ENCODE measurements at places on chromosomes 3 and 15.

- peak; percentile 73 for DNase-seq
Observed at GRCh38 chr15:77282333-77282732, 137.6 kb downstream of the PEAK1 start.

DNA sequence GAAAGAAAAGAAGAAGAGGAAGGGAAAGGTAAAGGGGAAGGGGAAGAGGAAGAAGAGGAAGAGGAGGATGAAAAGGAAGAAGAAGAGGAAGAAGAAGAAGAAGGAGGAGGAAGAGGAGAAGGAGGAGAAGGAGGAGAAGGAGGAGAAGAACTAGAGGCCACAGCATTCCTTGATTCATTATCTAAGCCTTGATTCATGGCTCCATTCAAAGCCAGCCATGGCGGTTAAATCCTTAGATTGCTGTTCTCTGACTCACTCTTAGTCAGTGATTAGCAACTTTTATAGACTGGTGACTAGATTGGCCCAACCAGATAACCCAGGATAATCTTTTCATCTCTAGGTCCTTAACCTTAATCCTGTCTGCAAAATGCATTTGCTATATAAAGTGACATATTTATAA lies 47.6 kb downstream of the OSTN start:
- no peak for DNase-seq

DNA sequence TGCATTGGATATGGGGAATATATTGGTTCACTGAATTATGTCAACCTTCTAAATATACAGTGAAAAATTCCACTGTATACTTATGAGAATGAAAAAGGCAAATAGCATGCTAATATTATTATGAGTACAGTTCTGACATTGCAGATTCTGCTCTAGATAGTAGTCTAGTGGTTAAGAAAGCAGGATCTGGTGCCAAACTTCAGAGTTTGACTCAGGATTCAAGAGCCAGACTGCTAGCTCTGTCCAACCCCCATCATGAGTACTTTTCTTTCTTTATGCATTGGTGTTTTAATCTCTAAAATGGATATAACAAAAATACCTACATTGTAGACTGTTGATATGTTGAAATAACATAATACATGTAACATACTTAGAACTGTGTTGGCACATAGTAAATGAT lies 57.3 kb upstream of the PLSCR4 start:
- no peak for DNase-seq

DNA sequence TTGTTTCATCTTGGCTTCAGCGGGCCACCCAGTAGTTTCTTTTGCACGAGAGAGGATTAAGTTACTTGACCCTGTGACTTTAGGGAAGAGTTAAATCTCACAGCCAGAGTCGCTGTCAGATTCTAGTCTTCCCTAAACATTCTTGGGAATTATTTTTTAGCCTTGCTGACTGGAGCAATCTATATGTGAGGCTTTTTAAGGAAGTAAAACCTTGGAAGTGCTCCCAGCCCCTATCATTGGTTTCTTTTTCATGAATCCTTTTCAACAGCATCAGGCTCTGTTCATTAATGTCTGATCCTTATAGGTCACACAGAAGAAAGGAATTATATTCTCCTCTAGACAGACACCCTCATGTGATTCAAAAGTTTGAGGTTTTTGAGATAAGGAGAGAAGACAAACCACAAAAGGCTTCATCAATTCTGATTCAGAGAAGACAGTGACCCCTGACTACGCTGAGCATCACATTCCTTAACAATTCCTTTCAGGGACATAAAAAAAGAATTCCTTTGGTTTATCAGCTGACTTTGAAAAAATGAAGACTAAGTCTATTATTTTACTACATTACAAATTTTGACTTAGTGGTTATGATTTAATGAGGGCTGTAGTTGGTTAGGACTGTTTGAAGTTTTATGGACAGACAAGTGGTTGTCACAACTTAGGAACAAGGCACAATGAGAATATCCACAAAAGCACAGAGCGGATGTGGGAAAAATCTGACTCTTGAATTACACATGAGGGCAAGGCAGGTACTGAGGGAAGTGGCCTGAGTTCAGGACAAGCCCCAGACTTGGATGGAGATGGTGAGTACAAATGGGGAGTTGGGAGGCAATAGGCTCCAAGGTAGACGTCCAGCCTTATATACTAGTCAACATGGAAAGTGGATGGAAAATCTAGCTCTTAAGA lies 171.1 kb upstream of the STT3B start:
- DNase-seq = peak; percentile 50

GRCh38 chr3:38561746-38562466 lies 65.8 kb downstream of the EXOG start:
- DNase-seq = no peak

GRCh38 chr15:88714782-88715372 lies 76.1 kb downstream of the ISG20 start:
- DNase-seq = no peak

DNA sequence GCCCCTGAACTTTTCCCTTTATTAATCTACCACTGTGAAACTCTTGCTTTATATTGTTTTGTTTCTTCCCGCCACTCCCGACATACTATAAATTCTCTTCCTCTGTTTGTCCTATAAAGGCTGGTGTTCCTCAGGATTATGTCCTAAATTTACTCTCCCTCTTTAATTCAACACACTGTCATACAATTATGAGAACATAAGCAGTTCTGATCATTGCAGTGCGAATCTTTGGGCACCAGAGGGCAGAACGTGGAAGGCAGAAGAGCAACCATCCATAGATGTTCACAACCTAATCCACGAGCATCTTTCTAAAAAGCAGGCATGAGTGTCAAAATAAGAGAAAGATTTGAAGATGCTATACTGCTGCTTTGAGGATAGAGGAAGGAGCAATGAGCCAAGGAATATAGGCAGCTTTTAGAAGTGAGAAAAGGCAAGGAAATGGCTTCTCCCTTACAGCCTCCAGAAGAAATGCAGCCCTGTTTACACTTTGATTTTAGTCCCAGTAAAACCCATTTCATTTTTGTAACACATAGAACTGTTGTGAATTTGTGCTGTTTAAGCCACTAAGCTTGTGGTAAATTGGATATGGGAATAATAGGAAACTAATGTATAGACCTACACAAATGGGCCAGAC lies 179.4 kb downstream of the GBE1 start:
- peak; percentile 33 for DNase-seq

GRCh38 chr3:73623346-73623745 lies 1.4 kb downstream of the PDZRN3 start:
- no peak for DNase-seq

- no peak for DNase-seq
Observed at GRCh38 chr3:189714991-189715961, 84.1 kb downstream of the TP63 start.

- DNase-seq = peak; percentile 73
Observed at GRCh38 chr3:132029182-132029902, 5.5 kb downstream of the CPNE4 start.

DNA sequence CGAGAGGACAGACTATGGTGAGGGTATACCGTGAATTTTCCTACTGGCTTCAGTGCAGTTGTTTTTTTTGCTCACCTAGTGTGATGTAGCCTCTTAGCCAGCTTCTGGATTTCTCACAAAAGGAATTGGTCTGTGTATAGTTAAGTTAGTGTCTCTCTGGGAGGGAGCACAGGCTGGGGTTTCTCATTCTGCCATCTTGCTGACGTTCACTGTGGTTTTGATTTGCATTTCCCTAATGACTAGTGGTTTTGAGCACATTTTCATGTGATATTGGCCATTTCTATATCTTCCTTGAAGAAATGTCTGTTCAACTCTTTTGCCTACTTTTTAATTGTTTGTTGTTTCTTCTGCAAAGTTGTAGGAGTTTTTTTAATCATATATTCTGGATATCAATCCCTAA lies 2.2 kb upstream of the CD86 start:
- no peak for DNase-seq

DNA sequence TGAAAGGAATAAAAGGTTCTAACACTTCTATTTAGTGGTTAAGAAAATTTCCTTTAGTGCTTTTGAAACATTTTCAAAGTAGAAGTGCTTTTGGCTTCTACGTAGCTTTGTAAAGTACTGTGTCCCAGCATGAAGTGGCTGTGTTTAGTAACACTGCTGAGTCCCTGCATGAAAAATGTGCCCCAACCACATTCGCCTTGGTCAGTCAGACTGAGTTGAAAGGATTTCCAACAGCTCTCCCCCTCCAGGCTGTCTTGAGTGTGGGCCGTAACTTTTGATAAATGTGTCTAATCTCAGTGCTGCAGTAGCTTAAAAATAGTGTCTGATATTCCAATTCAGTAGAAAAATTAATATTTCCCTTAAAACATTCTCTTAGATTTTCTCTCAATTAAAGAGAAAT lies 115.0 kb downstream of the NR1D2 start:
- no peak for DNase-seq
